ENCODE measurements at places on chromosomes 7 and 10.
A peak's percentile ranks its signal among the peaks of the same experiment; 100 is the strongest.

DNA sequence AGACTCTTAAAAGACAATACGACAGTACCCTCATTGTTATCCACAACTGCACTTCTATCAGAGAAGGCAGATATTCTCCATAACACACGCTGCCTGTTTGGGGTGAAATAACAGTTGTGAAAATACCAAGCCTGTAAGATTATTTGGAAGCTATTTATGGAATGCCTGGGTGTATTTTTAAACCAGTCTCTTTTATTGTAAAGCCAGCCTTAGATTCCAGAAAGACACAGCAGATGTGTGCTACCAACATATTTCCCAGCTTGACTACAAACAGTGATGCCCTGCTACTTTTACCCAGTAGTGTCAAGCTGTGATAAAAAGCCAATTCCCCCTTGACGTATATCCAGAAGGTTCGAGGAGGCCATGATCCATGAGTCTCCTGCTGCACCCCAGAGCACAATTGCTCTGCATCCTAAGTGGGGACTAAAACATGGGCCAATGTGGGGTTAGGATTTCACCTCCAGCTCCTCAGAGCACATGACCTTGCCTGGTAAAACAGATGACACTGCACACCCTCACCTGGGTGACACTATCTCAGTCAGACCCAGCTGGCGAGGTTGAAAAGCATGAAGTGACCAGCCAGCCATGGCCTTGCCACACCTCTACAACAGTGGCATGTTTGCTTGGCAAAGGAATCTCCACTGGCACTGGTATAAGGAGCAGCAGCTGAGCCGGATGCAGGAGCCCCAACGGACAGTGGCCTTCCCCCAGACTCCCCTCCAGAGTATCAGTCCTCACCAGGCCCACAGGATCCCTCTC lies 62.2 kb downstream of the GFRA1 start:
- DNase-seq, result no peak

DNA sequence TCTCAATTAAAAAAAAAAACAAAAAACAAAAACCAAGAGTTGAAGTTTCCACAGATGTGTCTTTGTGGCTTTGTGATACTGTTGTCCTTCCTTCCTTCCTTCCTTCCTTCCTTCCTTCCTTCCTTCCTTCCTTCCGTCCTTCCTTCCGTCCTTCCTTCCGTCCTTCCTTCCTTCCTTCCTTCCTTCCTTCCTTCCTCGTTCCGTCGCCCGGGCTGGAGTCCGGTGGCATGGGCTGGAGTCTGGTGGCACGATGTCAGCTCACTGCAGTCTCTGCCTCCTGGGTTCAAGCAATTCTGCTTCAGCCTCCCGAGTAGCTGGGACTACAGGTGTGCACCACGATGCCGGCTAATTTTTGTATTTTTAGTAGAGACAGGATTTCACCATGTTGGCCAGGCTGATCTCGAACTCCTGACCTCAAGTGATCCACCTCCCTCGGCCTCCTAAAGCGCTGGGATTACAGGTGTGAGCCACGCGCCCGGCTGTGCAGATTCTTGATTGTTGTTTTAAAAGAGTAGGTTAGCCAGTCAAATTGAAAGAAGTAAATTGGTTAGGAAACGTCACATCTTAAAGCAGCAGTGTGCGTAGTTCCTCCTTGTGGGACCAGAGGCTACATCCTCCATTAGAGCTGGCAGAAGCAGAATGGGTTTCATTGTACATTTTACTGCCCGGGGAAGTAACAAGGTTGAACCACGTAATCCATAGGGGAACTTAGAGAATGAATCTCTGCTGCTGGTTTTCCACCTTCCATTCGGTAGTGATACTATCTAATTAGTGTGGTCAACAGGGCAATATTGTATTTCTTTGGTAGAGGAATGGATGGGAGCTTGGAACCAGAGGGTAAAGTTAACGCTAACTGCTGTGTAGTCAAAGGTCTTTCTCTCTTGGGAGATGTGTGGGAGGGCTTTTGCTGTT lies 20.6 kb downstream of the DNAJB6 start:
- no peak for DNase-seq

DNA sequence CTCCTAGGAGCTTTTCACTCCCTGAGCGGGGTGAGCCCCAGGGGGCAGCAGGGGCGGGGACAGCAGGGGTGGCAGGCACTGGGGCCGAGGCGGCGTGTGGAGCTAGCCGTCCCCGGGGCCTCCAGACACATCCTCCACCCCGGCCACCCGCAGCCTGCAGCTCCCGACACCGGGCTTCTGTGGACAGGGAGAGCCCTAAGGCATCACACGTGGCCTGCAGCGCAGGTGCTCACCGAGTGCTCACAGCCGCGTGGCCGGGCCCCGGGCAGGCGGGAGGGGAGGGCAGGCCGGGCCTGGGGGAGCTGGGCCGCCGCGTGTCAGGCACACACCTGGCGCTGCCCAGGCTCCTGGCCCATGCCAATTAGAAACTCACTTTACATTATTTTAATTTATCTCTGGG lies 51.4 kb downstream of the MICALL2 start:
- no peak for DNase-seq

GRCh38 chr10:93160829-93161228 lies 87.1 kb downstream of the CYP26A1 start:
- DNase-seq, result peak; percentile 99

DNA sequence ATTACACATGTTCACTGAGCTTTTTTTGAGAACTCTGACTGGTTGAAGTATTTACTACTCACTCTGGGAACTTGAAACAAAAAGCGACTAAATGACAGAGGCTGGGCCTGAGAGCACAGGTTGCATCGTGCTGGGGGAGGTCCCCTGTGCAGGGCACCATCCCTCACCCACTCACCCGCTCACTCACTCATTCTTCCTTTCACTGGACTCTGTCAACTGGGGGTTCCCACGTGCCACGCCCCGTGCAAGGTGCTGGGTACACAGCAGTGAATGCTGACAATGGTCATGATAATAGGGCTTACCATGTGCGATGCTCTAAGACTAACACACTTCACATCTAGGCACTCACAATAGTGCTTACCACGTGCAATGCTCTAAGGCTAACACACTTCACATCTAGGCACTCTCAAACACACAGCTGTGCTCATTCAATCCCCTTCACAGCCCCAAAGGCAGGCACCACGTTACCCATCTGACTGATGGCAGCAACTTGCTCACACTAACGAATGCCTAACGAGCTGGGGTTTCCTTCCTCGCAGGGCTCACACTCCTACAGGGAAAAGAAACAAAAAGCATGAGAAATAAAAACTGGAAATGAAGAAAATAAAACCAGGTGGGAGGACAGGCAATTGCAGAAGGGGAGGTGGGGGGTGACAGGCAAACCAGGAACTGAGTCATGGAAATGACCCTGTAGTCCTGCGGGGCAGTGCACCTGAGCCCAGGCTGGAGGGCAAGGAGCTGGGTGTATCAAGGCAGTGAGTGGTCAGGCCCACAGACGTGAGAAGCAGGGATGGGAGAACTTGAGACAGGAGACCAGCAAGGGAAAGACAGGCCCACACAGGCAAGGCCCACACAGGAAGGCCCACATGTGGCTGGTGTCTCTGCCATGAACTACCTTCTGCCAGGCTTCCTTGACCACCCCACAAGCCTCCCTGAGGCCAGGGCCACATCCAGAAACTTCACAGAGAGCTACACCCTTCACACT lies 147.0 kb upstream of the FAM20C start:
- peak; percentile 20 for DNase-seq

GRCh38 chr10:95467162-95467599 lies 94.0 kb downstream of the SORBS1 start:
- peak; percentile 60 for DNase-seq

DNA sequence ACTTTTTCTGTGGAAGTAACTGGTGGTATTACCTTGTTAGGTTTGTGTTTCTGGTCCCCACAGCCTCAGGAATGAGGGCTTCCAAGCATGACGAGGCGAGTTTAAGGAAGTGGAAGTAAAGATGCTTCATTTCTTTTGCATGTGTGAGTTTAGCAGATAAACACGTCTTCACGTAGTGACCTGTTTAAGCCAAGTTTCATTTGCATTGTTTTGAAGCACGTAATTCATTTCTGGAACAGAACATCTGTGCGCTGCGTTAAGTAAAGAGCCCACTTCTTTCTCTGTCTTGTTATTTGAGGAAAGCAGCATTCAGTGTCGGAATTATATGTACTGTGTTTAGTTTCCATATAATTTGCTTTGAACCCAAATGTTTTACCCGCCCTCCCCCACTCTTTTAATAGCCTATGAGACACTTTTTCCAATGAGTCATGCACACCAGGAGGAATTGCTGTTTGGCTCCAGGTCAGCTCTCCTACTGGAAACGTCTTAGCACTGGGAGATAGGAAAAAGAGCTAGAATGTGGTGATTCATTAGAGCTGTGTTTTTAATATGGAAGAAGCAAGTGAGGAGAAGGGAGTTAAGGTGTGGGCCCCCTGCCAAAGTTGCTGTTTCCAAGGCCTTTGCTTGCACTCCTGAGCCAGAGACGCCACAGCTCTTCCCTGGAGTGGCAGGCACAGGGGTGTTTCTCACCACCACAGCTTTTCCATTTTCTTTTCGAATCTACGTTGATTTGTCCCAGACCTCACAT lies 36.7 kb downstream of the BTBD16 start:
- DNase-seq, result peak; percentile 99

DNA sequence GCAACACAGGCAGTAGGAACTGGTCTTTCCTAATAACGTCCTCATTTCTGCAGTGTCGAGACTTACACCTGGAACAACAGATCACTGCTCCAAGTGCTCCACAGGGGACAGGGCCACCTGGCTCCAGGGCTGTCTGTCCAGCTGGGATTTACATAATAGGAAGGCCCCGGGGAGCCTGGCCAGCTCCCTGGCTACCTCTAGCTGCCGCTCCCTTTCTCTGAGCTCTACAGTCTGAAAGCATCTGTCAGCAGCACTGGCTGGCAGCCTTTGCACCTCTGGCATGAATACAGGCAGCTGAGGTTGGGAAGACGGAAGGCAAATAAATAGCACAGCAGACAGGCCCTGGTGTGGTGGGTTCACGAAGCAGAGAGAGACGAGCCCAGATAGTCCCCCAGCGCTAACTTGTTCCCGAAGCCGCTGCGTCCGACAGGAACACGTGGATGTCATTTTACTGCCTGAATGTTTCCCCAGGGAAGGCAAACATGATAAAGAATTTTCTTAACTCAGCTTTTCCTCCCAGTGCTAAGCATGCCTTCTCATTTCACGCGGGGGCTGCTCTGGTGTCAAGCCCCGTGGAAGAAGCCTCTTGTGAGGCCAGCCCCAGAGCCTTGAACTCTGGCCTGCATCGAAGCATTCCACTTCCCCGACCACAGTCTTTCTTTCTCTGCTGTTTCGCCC lies 105.4 kb downstream of the ITIH5 start:
- peak; percentile 45 for DNase-seq

DNA sequence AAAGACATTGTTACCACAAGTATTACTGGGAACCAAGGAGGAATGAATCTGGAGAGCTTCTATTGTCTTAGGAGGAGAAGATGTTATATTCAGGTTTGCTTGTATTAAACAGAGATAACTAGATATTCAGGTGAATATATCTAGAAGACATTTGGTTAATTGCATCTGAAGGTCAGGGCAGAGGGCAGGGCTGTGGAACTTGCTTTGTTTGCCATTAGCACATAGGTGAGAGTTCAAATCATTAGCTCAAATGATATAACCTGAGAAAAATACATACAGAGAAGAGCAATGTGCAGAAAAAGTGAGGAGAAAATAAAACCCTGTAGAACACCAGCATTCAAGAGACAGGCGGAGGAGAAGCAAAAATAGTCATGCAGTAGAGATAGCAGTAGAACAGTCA lies 116.8 kb downstream of the DNAJB9 start:
- no peak for DNase-seq

DNA sequence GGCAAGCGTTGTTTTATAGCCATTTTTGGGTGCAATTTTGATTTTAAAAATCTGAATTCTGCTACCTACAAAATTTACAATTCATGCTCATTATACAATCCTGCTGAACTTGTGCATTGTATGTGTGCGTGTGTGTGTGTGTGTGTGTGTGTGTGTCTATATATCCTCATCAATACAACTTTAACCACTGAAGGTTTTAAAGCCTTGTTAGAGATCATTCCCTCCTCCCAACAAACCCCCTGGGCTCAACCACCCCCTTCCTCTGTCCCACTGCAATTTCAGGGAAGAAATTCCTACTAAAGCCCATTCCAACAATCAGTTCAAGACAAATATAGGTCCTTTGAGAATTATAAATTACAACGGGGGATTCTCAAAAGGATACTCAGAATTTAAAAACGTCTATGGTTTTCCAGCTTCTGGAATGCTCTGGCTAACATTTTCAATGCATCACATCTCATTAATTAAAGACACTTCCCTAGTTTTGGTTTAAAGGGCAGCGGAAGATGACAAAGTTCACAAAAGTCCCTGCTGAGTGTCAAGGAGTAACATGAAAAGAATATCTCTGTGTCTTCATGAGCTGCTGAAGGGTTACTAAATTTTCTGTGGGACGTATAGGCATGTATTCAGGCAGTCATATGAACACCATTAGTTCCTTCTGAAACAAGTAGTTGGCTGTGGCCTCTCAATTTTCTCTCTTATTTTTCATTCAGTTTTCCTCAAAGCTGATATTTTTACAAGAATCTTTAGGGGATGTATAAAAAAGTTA lies 889 bp upstream of the SEMA3A start:
- DNase-seq, result peak; percentile 28

GRCh38 chr10:22252801-22253579 lies 35.2 kb upstream of the EBLN1 start:
- peak; percentile 60 for DNase-seq

DNA sequence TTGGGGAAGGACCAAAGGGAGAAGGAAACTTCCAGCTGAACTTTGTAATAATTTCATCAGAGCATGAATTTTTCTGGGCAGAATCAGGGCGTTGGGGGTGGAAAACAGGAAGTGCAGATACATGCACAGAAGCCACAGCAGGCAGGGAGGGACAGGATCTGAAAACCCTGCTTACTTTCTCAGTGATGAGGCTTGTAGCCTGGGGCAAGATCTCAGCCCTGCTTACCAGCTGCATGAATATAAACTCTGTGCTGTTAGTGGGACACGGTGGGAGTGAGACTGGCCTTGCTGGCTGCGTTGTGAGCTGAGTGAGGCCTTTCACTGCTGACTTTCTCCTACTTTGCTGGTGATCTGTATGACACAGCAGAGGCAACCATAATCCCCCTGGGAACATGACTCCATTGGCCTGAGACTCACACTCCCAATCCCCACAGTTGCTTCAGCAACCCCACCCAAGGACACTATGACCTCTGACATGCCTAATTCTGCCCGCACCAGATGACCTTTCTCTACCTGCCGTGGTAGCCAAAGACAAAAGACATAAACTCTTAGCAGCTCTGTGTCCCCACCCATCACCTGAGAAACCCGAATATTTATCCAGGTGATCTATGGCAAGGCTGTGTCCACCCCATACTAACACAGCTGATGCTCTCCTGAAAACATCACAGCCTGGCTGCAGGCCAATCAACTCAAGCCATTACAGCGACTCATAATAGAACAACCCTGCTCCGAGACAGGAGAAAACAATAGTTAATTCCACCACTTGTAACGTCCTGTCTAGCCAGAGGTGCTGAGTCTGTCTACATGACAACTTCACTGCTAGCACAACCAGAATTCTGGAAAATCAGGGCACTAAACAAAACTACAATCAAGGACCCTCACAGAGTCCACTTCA lies 190.7 kb upstream of the CHRM2 start:
- DNase-seq, result peak; percentile 70

GRCh38 chr10:73772281-73773151 lies 9.3 kb upstream of the CHCHD1 start:
- peak; percentile 93 for DNase-seq

- peak; percentile 23 for DNase-seq
Observed at GRCh38 chr10:78405736-78406135, 372.1 kb downstream of the RPS24 start.

GRCh38 chr10:38156416-38157269 lies 62.5 kb downstream of the ZNF37A start:
- no peak for DNase-seq
